MCF 10A (cell line): ENCODE measurements at places on chromosomes 1 and 21. TPM values are rescaled to one million over a fixed set of nuclear protein-coding genes. Genes with fewer than 3 reads are reported as not detected.
A peak's percentile ranks its signal among the peaks of the same experiment; 100 is the strongest.

DNA sequence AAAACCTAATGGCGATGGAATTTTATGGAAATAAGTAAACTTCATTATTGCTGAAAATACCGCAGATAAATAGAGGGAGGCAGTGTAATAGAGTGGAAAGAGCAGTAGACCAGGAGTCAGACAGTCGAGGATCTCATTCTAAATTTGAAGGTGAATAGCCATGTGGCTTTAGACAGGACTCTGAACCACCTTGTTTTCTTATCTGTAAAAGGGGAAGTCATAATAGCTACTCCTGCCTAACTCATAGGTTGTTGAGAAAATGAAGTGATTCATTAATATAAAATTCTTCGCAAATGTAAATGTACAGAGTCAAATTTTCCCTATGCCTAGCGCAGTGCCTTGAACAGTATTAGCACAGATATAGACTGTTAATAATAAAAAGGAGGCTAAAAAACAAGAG is 14.8 kb downstream of the RPS6KC1 start:
- peaks cover 8% of the 10 kb centered on the region for H3K36me3 ChIP-seq
- H3K4me3 ChIP-seq: no peak overlapping the region
- DNase-seq: no peak

- peaks cover 13% of the 10 kb centered on the region for H3K4me1 ChIP-seq
- H3K36me3 ChIP-seq: no peaks in the 10 kb centered on the region
- DNase-seq: no peak
- peak overlapping the region; percentile 27 for H3K27ac ChIP-seq
- H3K4me3 ChIP-seq: peak overlapping the region; percentile 78
- H3K27me3 ChIP-seq: no peaks in the 10 kb centered on the region
Observed at GRCh38 chr1:39789571-39790110, 976 bp upstream of the BMP8B start.

GRCh38 chr1:3471356-3472087 is 17.1 kb downstream of the ARHGEF16 start:
- peak; percentile 53 for DNase-seq
- no peak overlapping the region for H3K4me3 ChIP-seq
- H3K36me3 ChIP-seq: no peaks in the 10 kb centered on the region
- H3K4me1 ChIP-seq: peaks cover 22% of the 10 kb centered on the region

- no peak overlapping the region for H3K4me3 ChIP-seq
- no peak for DNase-seq
- H3K27ac ChIP-seq: no peak overlapping the region
Observed at GRCh38 chr1:117015724-117016123, 14.2 kb downstream of the CD101 start.

GRCh38 chr1:27652111-27652864 is 17.3 kb upstream of the FGR start:
- no peak overlapping the region for H3K4me3 ChIP-seq
- no peak overlapping the region for H3K27ac ChIP-seq
- peaks cover 28% of the 10 kb centered on the region for H3K4me1 ChIP-seq
- no peaks in the 10 kb centered on the region for H3K36me3 ChIP-seq

DNA sequence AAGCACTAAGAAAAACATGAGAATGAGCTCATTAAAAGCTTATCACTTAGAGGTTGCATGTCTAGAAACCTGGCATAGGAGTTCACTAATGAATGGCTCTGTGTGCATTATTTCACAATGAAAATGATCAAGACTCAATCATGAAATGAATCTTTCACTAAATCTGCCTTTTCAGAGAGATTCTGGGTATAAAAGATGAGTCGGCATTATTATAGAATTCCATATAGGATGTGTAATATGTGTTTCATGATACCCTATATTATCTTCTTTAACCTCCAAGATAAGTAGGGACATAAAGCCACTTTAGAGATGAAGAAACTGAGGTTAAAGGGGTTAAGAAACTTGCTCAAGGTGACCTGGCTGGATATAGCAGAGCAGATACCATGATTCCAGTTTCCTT is 368.1 kb downstream of the DUSP10 start:
- no peak for DNase-seq
- H3K4me3 ChIP-seq: no peak overlapping the region
- H3K27me3 ChIP-seq: no peaks in the 10 kb centered on the region
- H3K36me3 ChIP-seq: no peaks in the 10 kb centered on the region

DNA sequence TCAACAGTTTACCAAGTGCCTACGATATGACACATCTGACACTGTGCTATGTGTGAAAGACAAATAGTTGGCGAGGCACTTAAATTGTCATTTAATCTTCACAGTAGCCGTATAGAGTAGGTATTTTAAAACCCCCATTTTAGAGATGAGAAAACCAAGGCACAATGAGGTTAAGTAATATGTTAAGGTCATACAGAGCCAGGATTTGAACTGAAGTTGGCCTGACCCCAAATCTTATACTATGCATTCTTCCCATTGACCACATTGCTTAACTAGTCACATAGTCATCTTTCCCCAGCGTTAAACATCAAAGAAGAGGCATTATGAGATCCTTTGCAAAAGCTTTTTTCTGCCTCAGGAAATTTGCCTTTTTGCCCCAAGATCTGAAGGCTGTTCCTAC is 3.9 kb downstream of the INKA2 start:
- DNase-seq: no peak
- H3K4me1 ChIP-seq: peaks cover 17% of the 10 kb centered on the region
- H3K4me3 ChIP-seq: no peak overlapping the region
- H3K27ac ChIP-seq: no peak overlapping the region
- H3K27me3 ChIP-seq: no peaks in the 10 kb centered on the region

DNA sequence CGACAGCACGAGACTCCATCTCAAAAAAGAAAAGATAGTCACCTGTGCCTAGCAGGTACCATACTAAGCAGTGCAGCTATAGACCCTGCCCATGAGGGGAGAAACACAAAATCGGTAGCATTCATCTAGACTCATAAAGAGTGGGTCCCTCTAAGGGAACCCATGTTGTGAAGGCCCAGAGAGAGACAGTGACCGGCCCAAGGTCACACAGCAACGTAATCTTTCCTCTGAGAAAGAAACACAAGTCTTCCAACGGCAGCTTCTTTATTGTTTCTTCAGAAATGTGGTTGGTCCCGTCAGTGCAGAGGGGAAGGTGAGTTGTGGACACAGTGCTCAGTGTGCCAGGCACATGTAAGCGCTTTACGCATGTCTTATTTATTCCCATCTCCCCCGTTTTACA is 198.6 kb upstream of the TMEM51 start:
- no peak overlapping the region for H3K4me3 ChIP-seq
- peaks cover 5% of the 10 kb centered on the region for H3K4me1 ChIP-seq
- H3K27me3 ChIP-seq: no peaks in the 10 kb centered on the region
- DNase-seq: no peak

GRCh38 chr1:1307261-1307922 is 338 bp downstream of the ACAP3 start:
- peaks cover 23% of the 10 kb centered on the region for H3K4me1 ChIP-seq
- DNase-seq: no peak
- peaks cover 32% of the 10 kb centered on the region for H3K36me3 ChIP-seq
- H3K27ac ChIP-seq: peak overlapping the region; percentile 63
- peak overlapping the region; percentile 81 for H3K4me3 ChIP-seq

- H3K27ac ChIP-seq: peak overlapping the region; percentile 13
- peaks cover 3% of the 10 kb centered on the region for H3K36me3 ChIP-seq
- no peaks in the 10 kb centered on the region for H3K27me3 ChIP-seq
- H3K4me1 ChIP-seq: peaks cover 35% of the 10 kb centered on the region
- DNase-seq: no peak
Observed at GRCh38 chr1:165842023-165842670, 14.7 kb downstream of the UCK2 start.

- peak overlapping the region; percentile 53 for H3K4me3 ChIP-seq
- H3K27me3 ChIP-seq: no peaks in the 10 kb centered on the region
- H3K4me1 ChIP-seq: peaks cover 23% of the 10 kb centered on the region
- H3K36me3 ChIP-seq: no peaks in the 10 kb centered on the region
Observed at GRCh38 chr1:115184951-115185331, 95.6 kb upstream of the TSPAN2 start.

GRCh38 chr1:184160236-184160635 is 108.7 kb downstream of the TSEN15 start:
- H3K4me1 ChIP-seq: no peaks in the 10 kb centered on the region
- peaks cover 2% of the 10 kb centered on the region for H3K36me3 ChIP-seq
- no peaks in the 10 kb centered on the region for H3K27me3 ChIP-seq
- no peak overlapping the region for H3K4me3 ChIP-seq
- H3K27ac ChIP-seq: no peak overlapping the region

GRCh38 chr21:43702785-43703034 is 16.2 kb upstream of the PDXK start:
- no peaks in the 10 kb centered on the region for H3K27me3 ChIP-seq
- no peak for DNase-seq
- no peak overlapping the region for H3K4me3 ChIP-seq
- no peaks in the 10 kb centered on the region for H3K36me3 ChIP-seq
- no peak overlapping the region for H3K27ac ChIP-seq
- peaks cover 9% of the 10 kb centered on the region for H3K4me1 ChIP-seq

- no peaks in the 10 kb centered on the region for H3K27me3 ChIP-seq
- H3K4me3 ChIP-seq: no peak overlapping the region
- no peaks in the 10 kb centered on the region for H3K4me1 ChIP-seq
- H3K27ac ChIP-seq: no peak overlapping the region
- H3K36me3 ChIP-seq: no peaks in the 10 kb centered on the region
Observed at GRCh38 chr1:216794586-216794985, 71.4 kb upstream of the ESRRG start.

GRCh38 chr1:174953285-174954072 is 46.3 kb upstream of the CACYBP start:
- DNase-seq: no peak
- no peaks in the 10 kb centered on the region for H3K4me1 ChIP-seq
- H3K36me3 ChIP-seq: no peaks in the 10 kb centered on the region
- no peak overlapping the region for H3K27ac ChIP-seq
- no peak overlapping the region for H3K4me3 ChIP-seq

DNA sequence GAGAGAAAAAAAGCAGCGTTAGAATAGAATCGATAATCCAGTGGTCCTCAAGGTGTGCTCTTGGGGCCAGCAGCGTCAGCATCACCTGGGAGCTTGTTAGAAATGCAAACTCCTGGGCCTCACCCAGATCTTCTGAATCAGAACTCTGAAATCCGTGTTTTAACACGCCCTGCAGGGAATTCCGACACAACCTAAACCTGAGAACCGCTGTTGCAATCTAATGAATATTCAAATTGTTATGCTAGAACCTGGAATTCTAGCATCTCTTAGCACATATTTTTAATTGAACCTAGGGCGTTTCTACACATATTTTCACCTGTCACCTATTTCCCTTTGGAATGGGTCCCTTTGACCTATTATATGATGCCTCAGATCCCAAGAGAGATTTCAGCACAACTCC is 175.7 kb downstream of the PSMG1 start:
- H3K27me3 ChIP-seq: no peaks in the 10 kb centered on the region
- H3K36me3 ChIP-seq: no peaks in the 10 kb centered on the region
- DNase-seq: peak; percentile 89
- peaks cover 25% of the 10 kb centered on the region for H3K4me1 ChIP-seq
- H3K27ac ChIP-seq: peak overlapping the region; percentile 84
- no peak overlapping the region for H3K4me3 ChIP-seq

DNA sequence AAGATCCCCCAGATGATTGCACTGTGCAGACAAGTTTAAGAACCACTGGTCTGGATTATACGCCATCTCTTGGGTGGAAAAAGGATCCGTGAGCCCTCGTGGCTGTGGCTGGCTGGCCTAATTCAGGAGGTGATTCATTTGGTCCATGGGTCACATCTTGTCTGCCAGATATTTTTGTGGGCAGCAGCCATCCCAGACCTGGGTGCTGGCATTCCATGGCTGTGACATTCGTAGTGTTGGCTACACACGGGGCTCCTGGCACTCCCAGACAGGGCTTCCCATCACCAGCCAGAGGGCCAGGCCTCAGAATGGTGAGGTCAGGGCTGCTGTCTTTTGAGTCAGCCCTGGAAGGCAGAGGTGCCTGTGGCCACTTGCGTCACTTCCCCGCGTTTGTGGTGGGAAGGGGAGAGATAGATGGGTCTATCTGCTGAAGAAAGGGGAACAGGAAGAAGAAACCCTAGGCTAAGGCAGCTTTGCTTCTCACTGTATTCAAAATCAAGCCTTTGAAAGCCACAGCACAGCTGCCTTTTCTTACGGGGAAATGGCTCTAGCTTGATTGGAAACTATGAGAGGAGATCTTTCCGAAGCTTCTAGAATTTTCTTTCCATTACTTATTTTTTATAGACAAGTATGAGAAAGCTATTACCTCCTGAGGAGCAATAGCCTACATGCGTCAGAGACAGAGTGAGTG is 32.4 kb downstream of the EIF2D start:
- no peaks in the 10 kb centered on the region for H3K27me3 ChIP-seq
- H3K4me1 ChIP-seq: peaks cover 17% of the 10 kb centered on the region
- no peak overlapping the region for H3K27ac ChIP-seq
- H3K4me3 ChIP-seq: no peak overlapping the region
- peak; percentile 23 for DNase-seq

DNA sequence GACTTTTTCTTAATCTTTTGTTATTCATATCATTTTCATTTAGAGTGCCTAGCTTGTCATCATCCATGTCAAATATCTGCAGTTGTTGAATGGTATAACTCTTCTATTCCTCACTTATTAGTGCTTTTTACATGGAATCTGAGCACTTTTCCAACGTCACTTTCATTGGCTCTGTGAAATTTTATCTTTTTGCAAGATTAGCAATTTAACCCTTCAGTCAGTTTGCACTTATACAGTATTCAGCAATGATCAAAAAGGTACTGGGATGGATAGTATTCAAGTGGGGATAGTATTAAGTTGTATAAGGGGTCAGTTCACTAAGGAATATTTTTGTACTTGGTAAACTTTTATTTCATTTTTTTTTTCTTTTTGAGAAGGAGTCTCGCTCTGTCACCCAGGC is 150.0 kb downstream of the RASAL2 start:
- peaks cover 33% of the 10 kb centered on the region for H3K4me1 ChIP-seq
- H3K36me3 ChIP-seq: peaks cover 6% of the 10 kb centered on the region
- H3K4me3 ChIP-seq: no peak overlapping the region
- H3K27ac ChIP-seq: peak overlapping the region; percentile 96
- no peak for DNase-seq

DNA sequence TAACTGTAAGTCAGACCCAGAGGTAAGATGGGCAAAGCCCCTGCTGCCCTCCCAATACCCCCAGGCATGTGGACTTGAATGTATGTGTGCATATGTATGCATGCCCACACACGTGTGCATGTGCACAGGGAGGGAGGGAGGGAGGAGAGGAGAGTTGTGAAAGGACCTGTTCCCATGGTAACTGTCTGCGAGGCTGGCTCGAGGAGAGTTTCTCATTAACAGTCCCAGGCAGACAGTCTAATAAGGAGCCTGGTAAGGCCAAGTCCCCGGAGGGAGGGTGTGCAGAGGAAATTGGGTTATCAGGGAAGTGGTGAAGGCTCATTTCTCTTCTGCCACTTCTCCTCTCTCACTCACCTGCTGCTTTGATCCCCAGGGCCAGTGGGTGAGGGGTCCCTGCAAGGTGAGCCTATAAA is 74.9 kb downstream of the NFASC start:
- no peaks in the 10 kb centered on the region for H3K36me3 ChIP-seq
- H3K27ac ChIP-seq: no peak overlapping the region
- H3K4me1 ChIP-seq: no peaks in the 10 kb centered on the region
- peak; percentile 27 for DNase-seq
- H3K27me3 ChIP-seq: peaks cover 34% of the 10 kb centered on the region
- H3K4me3 ChIP-seq: no peak overlapping the region

The MAEL gene
- not detected in 2 replicates for total RNA-seq

The HSD3B1 gene
- not detected in 2 replicates for total RNA-seq

The AQP10 gene
- not detected in 2 replicates for total RNA-seq

The MYBPH gene
- not detected in 2 replicates for total RNA-seq

The SPRR2E gene
- not detected in 2 replicates for total RNA-seq

The IVNS1ABP gene
- total RNA-seq: 67.4 and 92.0 TPM in 2 replicates

The ELAVL4 gene
- not detected in 2 replicates for total RNA-seq

The CFAP57 gene
- 0.17 and 0.44 TPM in 2 replicates for total RNA-seq

The BCL2L15 gene
- 0.27 and 2.3 TPM in 2 replicates for total RNA-seq

The LHX8 gene
- total RNA-seq: not detected in 2 replicates

The KRTAP7-1 gene
- total RNA-seq: not detected in 2 replicates
